NCI-H226 (cell line): ENCODE measurements at places on chromosomes 2 and 18.

- no peak for DNase-seq
Measured at GRCh38 chr2:54889053-54889452, 161.2 kb downstream of the RTN4 start.

- no peak for DNase-seq
Measured at GRCh38 chr18:63758615-63759240, 16.5 kb upstream of the SERPINB7 start.

DNA sequence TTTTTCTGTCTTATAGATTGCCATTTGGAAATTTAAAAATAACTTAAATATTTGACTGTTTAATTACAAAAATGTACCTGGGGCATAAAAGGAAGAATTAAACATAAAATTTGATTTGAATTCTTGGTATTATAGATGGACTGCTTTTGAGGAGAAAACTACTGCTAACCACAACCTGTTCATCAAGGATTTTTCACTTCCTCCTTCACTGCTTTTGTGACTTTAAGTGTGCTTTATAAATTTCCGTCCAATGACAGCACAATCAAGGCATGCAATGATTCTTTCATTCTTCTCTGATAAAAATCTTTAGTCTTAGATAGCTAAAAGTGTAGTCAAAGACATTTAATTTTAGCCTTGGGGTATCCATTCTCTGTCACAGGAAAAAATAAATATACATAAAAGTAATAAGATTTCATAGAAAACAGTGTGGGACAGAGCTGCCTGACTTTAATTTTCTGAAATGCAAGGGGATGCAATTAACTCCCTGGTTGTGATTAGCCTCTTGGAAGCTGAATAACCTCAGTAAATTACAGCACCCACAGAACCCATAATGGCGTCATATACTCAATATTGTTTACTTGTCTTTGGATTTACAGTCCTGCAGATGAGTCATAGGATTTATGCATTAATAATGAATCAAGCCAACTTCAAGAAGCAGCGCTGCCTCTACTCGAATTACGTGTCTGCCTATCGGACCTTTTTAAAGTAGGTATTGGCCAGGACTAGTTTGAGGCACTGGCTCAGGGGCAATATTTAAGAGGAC lies 587.9 kb downstream of the NRXN1 start:
- no peak for DNase-seq

DNA sequence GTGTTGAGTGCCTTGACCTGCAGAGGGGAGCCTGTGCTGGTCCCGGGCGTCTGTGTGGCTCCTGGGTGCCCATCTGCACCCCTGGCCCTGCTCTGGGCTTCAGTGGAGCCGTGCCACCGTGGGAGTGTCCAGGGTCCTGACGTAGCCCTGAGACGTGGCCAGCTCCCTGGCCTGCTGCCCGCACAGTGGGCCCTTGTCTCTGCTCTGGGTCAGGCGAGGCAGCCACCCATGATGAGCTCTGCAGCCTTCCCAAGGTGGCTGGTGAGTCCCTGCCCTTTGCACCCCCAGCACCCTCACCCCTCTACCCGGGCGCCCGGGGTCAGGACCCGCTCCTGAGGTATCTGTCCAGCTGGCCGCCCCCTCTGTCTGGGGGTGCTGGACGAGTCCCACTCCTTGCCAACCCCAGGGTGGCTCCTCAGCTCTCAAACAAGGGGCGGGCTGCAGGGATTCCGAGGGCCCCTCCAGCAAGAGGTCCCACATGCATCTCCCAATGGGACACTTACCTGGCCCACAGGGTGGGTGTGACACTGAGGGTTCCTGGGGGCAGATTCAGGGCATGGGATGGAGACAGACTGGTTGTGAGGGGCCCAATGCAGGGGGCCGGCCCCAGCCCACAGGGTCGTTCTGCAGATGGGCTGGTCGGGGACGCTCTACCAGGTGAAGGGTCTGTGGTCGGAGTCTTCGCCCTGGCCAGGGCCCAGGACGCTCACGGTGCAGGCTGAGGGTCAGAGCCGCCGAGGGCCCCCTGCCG lies 2.4 kb downstream of the NEU4 start:
- no peak for DNase-seq

DNA sequence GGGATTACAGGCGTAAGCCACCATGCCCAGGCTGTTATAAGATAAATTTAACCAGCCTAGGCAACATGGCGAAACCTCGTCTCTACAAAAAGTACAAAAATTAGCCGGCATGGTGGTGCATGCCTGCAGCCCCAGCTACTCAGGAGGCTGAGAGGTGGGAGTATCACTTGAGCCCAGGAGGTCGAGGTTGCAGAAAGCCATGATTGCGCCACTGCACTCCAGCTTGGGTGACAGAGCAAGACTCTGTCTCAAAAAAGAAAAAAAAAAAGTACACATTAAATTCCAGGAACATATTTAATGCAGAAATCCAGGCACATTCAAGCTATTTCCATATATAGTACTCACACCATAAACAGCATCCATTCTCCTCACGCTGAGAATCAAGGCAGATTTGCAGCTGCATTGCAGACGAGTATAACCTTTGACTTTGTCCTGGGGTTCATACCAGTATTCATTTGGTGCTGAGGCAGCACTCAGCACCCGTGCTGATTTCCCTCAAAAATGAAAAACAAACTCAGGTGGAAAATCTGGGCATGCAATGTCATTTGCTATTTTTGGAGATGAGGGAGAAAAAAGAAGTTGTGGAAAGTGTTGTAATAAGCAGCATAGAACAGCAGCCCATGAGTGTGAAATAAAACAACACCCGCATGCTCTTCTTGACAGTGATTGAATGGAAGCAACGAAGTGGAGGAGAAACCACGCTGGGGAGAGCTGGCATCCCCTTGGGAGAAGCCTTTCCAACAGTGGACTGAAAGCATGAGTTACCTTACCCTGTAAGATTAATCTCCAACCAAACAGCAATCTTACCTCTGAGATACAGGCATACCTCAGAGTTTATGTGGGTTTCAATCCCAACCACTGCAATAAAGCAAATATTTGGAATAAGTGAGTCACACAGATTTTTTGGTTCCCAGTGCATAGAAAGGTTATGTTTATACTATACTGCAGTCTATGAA lies 46.8 kb upstream of the ANXA4 start:
- peak; percentile 95 for DNase-seq

GRCh38 chr2:18771212-18771611 lies 181.8 kb upstream of the NT5C1B start:
- DNase-seq: peak; percentile 55

DNA sequence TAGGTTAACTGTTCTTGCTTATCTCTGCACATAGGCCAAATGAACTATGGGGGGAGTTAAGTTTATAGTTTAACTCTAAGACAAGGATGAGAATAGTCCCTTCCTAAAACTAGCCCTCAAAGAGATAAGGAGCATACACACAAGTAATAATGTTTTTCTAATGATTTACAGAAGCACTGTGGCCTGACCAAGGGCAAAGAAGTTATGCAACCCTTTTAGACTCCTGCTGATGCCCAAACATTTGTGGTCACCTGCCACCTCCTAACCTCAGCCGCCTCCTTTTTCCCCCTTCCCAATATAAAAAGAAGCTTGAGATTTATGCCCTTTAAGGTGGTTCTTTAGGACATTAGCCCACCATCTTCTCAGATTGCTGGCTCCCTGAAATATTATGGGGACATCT lies 357.7 kb downstream of the ALK start:
- DNase-seq: no peak

GRCh38 chr2:26432859-26433258 lies 31.1 kb downstream of the DRC1 start:
- no peak for DNase-seq

DNA sequence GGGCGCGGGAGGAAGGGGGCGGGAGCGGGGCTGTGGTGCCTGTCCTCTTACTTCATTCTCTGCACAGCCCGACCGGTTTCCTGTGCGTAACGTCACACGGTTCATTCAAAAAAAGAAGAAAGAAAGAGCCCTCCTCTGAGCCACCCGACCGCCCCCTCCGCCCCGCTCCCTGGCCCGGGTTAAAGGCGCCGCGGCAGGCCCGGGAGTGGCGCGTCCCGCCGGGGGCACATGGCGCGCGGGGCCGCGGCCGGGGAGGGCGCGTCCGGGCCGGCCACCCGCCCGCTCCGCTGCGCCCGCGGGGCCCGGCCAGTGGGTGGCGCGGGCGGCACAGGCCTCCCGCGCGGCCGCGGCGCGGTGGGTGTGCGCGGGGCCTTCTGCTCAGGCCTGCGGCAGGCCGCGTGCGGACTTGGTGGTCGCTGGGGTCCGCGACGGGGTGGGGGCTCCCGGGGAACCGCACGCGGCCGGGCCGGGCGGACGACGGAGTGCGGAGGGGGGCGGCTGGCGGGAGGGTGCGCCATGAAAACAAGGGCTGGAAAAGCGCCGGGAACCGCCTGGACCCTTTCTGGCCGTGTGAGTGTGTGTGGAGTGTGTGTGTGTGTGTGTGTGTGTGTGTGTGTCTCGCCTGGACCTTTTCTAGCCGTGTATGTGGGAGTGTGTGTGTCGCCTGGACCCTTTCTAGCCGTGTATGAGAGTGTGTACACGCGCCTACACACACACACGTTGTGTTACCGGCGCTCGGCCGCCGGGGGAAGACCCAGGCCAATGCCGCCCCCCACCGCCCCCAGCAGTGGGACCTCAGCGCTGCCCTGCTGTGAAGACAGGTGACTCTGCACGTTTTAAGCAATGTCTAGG lies 780 bp upstream of the BCL2 start:
- peak; percentile 48 for DNase-seq

DNA sequence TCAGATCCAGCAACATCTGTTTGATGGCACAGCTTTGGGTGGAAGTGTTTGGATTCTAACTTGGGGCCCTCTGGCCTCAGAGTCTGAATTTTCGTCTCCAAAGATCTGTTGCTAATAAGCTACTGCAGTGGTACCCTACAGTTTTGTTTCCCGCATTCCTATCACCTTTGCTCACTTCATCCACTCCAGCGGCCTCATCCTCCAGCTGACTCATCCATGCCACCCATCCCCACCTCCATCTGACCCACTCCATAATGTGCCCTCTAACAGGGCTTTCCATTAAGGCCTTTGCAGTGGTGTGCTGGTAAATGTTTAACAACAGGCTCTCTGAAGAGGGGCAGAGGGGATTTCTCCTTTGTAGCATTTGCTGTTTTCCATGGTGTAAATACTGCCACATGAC lies 225.5 kb downstream of the TGIF1 start:
- peak; percentile 76 for DNase-seq

- no peak for DNase-seq
Measured at GRCh38 chr2:238893349-238894000, 45.6 kb downstream of the TWIST2 start.

GRCh38 chr2:62760555-62760954 lies 55.0 kb downstream of the EHBP1 start:
- peak; percentile 55 for DNase-seq

DNA sequence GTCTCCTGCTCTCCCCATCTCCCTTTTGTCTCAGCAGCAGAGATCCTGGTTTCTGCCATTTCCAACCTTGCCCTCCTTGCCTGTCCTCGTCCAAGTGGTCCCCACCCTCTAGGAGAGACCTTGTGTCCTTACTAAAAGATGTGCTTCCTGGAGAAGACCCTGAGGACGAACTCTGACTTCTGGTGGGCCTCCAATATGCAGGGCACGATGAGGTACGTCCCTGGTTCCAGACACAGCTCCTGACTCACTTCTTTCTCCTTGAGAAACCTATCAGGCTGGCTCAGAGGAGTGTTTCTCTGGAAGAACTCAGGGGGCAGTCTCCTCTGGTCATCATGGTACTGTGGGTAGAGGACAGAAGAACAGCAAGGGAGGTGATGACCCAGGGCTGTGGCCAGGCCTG lies 28.2 kb downstream of the CAPN14 start:
- DNase-seq: no peak

DNA sequence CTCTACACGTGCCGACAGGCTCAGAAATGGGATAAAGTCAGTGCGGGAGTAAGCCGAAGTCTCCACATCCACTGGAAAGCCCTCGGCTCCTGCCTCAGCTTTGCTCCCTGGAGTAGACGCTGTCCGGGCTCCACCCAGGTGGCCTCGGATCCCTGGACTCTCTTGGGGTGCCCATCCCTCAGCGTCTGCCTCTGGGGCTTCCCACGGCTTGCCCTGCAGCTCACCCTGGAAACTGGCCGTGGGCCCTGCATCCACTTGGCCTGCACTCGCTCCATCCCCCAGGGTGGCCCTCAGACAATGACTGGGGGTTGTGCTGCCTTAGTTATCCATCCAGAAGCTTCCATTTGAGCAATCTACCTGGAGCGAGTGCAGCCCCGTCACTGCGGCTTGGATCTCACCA lies 36.2 kb upstream of the TAF1B start:
- no peak for DNase-seq

DNA sequence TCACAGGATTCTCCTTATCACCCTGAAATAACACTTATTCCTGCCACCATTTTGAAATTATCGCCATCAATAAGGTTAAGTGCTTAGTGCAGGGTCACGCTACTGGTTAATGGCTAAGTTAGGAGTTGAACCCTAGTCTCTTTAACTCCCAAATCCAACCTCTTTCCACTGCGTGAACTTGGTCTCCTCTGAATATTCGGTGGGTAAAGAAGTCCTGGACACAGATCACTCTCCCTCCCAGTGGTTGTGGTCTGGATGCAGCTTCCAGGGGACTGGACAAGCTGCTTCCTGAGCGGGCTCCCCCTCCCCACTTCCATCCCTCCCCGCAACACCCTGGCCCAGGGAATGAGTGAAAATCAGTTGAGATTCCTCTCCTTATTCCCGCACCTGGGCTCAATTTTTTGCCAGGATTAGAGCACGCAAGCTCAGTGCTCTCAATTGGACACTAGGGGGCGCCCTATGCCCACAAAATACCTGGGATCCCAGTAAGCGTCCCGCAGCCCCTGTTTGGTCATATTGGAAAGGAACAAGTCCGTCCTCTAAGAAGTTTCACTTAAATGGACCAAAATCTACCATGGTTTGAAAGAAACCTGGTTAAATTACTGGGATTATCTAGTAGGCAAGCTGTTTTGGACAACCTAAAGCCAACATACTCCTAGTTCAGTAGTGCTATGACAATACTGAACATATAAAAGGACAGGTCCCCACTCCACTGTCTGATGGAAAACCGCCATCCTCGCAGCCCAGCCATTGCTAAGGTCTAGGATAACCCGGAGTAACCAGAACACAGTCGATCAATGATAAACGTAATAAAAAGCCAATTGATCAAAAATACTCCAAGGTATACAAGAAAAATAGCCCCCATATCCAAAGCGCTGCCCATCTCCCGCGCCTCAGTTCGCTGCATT lies 40.4 kb downstream of the DHRS9 start:
- DNase-seq: no peak

GRCh38 chr2:42232024-42232423 lies 62.9 kb downstream of the EML4 start:
- no peak for DNase-seq

- DNase-seq: no peak
Measured at GRCh38 chr2:240446664-240447175, 11.3 kb downstream of the GPC1 start.

- no peak for DNase-seq
Measured at GRCh38 chr2:62201307-62201706, 5.4 kb downstream of the B3GNT2 start.

DNA sequence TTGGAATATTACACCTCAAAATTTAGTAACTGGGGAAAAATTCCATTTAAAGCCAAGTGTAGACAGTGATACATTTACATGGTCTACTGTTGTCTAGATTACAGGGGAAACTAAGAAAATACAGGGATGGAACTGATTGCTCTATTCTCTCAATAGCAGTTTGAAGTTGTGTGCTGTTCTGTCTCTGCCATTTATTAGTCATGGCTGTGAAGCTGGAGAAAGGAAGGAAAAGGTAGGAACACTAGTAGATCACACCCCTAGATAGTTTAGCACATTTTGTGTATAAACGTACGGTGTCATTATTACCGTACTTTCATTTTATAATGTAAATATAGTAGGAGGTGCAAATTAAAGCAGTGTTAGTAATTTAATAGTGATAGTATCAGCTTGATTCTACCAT lies 170.5 kb downstream of the PHLPP1 start:
- no peak for DNase-seq

- peak; percentile 58 for DNase-seq
Measured at GRCh38 chr2:161165266-161165665, 5.0 kb downstream of the TANK start.
